ENCODE measurements at places on chromosomes 6 and 20.

DNA sequence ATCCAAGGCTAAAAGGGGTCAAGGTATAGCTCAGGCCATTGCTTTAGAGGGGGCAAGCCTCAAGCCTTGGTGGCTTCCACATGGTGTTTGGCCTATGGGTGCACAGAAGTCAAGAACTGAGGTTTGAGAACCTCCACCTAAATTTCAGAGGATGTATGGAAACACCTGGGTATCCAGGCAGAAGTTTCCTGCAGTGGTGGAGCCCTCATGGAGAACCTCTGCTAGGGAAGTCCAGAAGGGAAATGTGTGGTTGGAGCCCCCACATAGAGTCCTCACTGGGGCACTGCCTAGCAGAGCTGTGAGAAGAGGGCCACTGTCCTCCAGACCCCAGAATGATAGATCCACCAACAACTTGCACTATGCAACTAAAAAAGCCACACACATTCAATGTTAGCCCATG lies 678.7 kb upstream of the ADGRB3 start:
- no peak for DNase-seq

- DNase-seq = no peak
Measured at GRCh38 chr6:40336296-40336695, 250.9 kb downstream of the LRFN2 start.

GRCh38 chr20:891706-892080 lies 24.4 kb downstream of the ANGPT4 start:
- no peak for DNase-seq

- DNase-seq = no peak
Measured at GRCh38 chr20:7933346-7933745, 6.9 kb downstream of the HAO1 start.

DNA sequence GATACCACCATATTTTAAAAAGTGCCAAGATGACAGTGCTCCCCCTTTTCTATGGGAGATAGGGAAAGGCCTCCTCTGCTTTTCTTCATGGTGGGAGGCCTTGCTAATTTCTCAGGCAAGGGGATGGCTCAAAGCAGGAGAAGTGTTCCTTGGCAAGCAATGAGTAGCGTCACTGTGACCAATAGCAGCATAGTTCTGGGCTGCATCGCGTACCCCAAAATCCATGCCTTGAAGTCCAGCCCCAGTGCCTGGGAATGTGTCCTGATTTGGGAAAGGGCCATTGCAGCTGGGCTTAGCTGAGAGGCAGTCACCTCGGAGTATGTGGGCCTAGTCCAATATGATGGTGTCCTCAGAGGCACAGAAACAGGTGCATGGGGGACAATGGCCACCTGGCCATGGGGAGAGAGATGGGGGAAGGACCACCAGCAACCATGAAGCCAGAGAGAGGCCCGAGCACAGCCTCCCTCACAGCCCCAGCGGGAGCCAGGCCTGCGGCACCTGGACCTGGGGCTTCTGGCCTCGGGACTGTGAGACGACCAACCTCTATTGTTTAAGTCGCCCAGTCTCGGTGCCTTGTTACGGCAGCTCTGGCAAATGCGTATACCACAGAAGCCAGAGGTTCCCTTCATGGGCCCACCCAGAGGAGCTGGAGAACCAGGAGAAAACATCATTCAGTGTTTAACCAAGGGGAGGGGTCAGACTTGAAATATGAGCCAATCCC lies 153.1 kb upstream of the RPS6KA2 start:
- DNase-seq = no peak
